Parietal lobe (tissue), 2 donors: ENCODE measurements at places on chromosomes 2 and 18. TPM values are rescaled to one million over a fixed set of nuclear protein-coding genes. Genes with fewer than 3 reads are reported as not detected.

The SULT1C4 gene
- total RNA-seq = 11.9 TPM

The AQP4 gene
- 57.9 TPM for total RNA-seq

The SLC9A4 gene
- 0.63 TPM for total RNA-seq

The TMEM87B gene
- total RNA-seq = 10.0 TPM

The C2orf80 gene
- 21.0 TPM for total RNA-seq

The OTOS gene
- not detected for total RNA-seq
